ENCODE measurements at places on chromosomes 5 and 9.

DNA sequence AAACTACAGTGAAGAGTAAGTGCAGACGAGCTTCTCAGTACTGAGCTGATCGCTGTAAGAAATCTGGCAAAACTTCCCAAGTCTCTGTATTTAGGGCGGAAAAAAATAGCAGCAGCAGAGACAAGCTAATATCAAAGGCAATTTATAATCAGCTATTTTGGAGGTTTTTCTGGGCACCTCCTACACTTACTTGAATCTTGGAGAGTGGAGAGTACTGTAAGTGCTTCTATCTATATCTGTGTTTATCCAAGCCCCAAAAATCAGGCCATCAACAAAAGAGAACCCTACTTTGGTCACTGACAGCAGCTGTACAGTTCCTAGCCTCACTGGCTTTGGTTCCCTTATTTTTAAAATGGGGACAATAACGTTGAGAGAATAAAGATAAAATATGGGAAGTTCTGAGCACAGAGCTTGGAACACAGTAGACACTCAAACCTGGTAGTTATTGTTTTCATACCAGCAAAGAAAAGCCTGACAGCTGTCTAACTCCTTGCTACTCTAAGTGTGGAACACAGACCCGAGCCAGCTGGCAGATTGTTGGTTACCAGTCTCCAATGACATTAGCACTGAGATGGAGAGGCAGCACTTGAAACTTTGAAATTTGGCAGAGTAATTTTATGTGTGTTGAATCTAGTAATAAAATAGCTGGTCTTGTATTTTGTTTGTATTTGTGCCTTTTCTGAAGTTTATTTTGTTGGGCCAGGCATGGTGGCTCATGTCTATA, 96.0 kb upstream of the SLC28A3 start:
- peak; percentile 59 for DNase-seq

GRCh38 chr9:135186248-135187164, 99.0 kb downstream of the OLFM1 start:
- no peak for DNase-seq

GRCh38 chr5:164345173-164345849, 839.9 kb downstream of the MAT2B start:
- DNase-seq: no peak

DNA sequence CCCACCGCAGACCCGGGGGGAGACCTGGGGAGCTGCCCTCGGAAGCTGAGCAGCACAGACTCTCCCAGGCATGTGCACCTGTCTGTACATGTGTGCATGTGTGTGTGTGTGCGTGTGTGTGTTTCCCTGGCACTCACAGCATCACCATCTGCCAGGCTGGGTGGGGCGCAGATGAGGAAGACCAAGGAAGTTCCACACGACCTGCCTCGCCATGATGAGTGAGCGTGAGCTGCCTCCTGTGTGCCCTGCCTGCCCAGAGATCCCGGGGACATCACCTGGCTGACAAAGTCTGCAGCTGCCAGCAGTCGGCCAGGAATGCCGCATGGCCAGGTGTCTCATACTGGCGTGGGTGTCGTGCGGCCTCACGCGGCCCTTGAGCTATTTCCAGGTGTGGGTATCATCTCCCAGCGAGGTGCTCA, 4.0 kb upstream of the GPSM1 start:
- DNase-seq: no peak

DNA sequence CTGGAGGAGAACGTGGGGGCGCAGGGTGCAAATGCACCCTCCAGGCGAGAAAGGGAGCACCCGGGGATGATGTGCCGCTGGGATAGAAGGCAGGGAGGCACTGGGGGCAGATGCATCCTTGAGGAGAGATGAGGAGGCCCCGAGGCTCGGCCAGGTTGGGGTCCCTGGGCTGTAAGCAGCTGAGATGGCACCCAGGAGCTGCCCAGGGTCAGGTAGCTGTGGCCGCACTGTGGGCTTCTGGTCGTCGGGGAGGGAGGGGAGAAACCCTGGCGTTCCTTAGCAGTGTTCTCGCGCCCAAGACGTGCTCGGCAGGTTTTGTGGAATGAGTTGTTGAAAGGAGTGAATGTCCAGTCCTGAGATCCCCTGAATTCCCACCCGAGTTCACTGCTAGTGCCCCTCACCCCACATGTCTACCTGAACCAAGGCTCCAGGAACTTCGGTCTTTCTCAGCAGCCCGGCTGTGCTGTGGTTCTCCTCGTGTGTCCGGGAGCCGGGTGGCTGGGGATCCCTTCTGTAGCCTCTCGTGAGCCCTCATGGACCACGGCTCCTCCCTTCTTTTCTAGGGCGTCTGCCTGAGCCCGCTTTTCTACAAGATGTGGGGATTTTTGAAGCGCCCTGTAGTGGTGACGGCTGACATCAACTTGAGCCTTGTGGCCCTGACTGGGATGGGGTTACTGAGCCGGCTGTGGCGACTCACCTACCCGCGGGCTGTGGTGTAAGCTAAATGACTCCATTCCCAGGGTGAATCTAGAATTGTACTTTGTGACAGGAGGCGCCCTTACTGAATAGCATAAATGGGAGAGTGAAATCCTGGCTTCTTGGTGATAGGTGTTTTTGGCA, 1.1 kb downstream of the POMT1 start:
- no peak for DNase-seq

DNA sequence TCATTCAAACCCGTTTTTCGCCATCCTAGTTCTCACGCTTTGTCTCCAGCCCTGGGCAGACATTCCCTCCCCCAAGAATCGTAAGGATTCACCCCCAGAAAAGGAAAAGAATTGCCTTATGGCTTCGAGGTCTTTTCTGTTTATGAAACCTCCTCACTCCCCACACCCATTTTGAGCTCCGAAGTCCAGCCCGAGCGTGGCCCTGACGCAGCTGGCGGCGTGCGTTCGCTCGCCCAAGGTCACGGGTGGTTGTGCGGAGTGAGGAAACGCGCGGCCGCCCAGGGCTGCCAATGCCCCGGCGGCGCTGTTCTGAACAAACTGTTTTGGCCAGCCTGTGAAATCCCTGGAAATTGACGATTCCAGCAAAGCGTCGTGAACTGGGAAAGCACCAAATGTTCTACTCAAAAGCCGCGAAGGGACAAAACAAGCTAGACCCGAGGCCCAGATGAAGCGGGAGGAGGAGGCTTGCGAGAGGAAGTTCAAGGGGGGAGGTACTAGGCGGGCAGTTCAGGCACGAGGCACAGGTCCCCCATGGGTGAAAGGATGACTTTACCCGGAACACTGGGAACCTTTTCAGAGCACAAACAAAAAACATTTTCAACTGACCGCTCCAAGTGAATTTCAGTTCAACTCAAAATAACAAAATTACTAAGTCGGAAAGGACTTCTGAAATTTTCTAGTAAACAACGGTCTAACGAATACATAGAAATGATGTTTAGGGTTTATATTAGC, 683 bp upstream of the ZFAND5 start:
- peak; percentile 85 for DNase-seq

DNA sequence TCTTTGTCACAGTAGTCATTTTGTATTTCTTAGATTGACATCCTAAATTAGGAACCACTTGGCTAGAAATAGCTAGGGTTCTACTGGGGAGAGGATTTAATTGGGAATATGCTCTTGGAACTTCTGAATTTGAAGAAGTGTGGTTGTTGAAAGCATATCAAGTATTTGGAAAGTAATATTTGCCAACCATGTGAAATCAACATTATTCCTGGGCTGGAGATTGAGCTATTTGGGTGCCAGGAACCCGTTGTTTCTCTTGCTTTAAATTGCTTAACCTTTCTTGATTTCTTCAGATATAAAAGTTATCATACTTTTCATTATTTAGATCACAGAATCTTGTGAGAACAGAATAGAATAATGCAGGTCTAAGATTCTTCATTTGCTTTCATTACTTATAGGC, 178.4 kb upstream of the ELL2 start:
- no peak for DNase-seq

GRCh38 chr9:109311286-109311685, 9.6 kb downstream of the EPB41L4B start:
- DNase-seq: peak; percentile 64

- no peak for DNase-seq
These were observed 263.8 kb downstream of the NSG2 start for GRCh38 chr5:174309131-174309795.

DNA sequence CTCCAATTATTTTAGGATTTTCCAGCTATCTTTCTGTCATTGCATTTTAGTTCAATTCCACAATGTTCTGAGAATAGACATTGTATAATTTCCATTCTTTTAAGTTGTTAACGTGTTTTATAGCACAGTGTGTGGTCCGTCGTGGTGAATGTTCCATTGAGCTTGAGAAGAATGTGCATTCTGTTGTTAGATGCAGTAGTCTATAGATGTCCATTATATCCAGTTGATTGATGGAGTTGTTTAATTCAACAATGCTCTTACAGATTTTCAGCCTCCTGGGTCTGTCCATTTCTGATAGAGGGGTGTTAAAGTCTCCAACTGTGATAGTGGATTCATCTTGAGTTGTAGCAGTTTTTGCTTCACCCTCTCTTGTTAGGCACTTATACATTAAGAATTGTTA, 1587.7 kb upstream of the NUDT12 start:
- DNase-seq: no peak

GRCh38 chr9:117028103-117028858, 341.2 kb downstream of the TRIM32 start:
- DNase-seq: no peak

GRCh38 chr5:97078958-97079743, 63.3 kb downstream of the LIX1 start:
- DNase-seq: no peak

DNA sequence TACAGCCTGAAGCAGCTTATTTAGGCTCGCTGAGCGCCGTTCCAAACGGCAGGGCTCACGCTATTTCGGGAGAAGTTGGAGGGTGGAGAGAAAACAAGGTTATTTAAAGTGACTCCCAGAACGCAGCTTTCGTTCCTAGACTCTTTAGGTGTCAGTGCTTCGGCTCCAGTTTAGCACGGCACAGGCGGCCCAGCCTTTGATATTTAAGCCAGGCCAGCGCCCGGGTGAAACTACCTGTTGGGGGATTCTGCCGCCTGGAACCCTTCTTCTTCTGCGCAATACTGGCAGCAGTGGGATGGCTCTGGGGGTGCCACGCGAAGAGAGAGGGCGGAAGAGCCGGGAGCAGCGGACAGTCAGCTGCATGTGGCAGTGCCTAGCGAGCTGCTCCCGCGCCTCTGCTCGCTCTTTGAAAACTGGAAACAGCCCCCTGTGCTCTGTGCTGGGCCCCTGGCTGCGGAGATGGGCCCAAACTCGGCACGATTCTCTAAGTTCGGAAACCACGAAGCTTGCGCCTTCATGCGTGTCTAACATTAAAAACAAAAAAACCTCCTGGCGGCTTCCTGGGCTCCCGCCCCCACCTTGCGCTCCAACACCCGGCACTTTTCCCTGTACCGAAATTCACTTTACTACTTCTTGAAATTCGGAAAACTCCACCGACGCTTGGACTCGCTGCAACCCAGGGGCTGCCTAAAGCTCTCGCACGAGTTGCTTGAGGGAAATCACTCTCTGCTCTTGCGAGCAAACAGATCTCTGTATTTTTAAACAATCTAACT, 34.6 kb upstream of the NFIB start:
- DNase-seq: no peak

GRCh38 chr9:94787266-94787665, 60.8 kb downstream of the AOPEP start:
- no peak for DNase-seq

DNA sequence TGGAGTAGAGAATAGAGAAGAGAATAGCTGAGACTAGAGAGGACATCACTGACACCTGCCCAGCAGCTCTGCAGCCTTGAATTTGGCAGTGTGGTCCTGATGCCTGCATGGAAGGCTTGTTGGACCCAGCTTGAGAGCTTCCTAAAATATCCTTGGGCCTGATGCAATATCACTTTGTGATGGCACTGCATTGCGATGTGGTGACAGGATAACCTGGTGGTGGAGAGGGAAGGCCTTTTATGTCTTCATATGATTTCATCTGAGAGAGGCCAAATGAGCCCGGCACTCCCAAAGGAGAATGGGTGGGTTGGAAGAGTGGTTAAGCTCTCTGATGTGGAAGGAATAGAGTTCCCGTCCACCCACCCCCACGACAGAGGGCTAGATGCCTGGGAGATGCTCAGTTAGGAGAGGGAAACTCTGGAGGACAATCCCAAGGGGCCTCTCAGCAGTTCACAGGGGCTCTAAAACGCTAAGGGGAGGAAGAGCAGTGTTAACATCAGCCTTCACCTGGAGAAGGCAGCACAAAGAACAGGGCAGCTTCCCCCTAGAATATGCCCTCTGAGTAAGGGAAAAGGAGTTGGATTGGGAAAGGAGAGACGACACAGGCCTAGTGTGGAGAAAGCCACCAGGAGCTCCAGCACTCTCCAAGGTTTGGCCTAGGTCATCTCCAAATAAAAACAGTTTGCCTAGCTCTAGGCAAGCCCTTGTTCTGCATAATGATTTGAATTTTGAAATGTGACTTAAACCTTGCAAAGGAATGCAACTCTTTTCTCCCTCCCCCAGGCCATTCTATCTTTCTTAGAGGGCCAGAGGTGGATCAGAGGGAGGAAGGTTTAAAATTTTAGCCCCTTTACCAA, 99.8 kb upstream of the SSBP2 start:
- DNase-seq: no peak

DNA sequence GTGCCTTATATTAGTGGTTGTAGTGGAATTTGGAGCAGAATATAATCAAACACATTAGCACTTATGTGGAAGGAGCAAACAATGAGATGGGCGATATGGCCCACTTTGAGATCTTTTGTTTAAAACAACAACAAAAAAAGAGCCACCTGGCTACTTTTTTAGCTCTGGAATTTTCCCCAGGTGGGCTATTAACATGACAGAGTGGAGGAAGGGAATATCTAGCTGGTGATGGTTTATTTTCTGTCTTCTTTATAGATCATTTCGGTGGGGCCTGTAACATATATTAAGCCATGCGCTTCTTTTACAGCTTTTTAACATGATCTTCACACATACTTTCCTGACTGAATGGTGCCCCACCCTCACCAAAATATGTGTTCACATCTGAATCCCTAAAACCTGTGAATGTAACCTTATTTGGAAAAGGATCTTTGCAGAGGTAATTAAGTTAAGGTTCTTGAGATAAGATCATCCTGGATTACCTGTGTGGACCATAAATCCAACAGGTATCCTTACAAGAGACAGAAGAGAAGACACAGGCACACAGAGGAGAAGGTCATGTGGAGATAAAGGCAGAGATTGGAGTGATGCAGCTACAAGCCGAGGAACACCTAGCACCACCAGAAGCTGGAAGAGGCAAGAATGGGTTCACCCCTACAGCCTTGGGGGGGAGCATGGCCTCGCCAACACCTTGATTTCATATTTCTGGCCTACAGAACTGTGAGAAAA, 16.6 kb upstream of the ENTREP1 start:
- no peak for DNase-seq

DNA sequence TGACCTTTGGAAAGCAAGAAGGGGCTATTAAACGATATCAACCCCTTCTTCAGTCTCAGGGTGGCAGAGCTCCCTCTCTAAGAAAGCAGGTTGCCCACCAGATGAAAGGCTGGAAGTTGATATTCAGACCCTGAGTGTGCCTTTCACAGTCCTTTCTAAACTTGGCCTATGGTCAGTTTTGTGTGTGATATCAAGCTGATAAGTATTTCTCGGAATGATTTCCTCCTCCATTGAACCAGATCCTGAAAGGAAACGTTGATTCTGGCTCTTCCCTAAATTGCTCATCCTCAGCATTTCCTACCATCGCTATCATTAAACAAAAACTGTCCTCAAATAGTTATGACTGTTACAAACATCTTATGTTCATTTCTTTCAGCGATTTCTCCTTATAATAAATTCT, 130.4 kb downstream of the CEMIP2 start:
- no peak for DNase-seq

- no peak for DNase-seq
These were observed 4.9 kb upstream of the SPATA31C2 start for GRCh38 chr9:88143179-88143578.

- no peak for DNase-seq
These were observed 198.1 kb downstream of the SYK start for GRCh38 chr9:90999425-91000397.
